Substantia nigra (tissue), 51 donors: ENCODE measurements at places on chromosomes 7 and 10.

DNA sequence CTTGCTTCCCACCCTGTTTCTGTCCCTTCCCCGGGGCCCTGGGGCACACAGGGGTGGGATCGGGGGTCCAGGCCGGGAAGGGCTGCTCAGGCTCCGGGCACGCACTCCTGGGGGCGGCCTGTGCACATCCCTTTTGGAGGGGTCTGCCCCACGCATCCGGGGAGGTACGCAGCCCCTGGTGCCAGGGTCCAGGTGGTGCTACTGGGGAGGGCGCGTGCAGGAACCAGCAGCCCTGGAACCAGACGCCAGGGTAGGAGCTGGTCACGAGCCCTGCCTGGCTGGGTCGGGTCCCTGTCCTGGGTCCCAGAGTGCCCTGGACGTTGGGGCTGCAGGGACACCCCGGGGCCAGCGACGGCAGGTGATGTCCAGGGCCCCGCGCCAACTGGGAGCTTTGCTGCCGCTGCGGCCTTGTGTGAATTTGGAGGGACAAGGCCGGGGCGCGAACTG is 53.4 kb downstream of the GLRX3 start:
- no peak for DNase-seq

GRCh38 chr10:76764177-76764576 is 873.4 kb downstream of the KCNMA1 start:
- DNase-seq: no peak

DNA sequence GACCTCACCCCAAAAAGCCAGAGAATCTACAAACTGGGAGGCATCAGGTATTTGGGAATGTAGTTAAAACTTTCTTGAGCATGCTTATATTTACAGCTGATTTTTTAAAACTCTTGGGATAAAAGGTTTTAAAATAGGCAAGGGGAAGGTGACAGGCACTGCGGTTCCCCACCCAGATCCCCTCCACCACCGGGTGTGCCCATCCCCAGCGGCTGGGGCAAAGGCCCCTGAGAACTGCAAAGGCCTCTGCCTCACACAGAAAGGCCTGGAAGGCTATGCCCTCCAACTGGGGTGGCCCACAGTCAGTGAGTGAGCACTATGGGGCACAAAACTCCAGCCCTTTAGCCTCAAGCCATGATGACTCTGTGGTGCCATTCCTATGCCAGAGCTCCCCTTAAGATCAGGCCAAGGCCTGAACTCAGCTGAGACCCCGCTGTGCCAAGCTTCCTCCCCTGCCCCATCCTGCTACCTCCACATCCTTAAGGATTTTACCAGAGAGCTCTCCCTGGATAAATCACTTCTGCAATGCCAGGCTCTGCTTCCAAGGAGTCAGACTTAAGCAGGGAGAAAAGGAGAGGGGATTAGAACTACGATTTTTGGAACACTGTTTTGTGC is 299.1 kb downstream of the GRID1 start:
- DNase-seq: no peak

GRCh38 chr10:1504940-1505339 is 232.4 kb downstream of the ADARB2 start:
- no peak for DNase-seq

DNA sequence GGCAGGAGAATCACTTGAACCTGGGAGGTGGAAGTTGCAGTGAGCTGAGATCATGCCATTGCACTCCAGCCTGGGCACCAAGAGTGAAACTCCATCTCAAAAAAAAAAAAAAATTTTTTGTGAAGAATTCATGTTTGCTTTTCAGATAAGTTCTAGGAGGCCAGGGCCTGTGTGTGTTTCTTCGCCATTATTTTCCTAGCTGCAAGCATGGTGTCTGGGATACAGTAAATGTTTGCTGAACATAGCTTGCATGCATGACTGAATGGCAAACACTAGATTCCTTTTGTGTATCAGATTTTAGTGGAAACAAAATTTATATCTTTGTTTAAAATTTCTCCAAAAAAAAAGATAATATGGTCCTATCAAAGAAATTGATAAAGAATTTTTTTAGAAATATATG is 9.7 kb upstream of the MACC1 start:
- no peak for DNase-seq

DNA sequence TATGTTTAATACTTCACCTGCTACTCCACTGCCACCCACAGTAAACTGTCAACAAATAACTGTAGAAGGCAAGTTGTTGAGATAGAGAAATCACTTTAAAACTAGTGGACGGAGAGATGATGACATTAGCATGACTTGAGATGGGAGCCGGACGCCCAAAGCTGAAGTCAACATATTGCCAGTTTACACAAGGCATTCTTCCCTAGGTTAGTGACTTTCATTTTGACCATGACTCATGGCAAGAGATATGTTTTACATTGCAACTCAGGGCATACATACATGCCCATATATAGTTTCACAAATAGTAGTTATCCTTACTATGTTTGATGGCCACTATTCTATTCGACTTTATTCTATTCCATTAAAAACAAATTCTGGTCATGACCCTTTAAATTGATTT is 296.6 kb downstream of the PLXNA4 start:
- no peak for DNase-seq

DNA sequence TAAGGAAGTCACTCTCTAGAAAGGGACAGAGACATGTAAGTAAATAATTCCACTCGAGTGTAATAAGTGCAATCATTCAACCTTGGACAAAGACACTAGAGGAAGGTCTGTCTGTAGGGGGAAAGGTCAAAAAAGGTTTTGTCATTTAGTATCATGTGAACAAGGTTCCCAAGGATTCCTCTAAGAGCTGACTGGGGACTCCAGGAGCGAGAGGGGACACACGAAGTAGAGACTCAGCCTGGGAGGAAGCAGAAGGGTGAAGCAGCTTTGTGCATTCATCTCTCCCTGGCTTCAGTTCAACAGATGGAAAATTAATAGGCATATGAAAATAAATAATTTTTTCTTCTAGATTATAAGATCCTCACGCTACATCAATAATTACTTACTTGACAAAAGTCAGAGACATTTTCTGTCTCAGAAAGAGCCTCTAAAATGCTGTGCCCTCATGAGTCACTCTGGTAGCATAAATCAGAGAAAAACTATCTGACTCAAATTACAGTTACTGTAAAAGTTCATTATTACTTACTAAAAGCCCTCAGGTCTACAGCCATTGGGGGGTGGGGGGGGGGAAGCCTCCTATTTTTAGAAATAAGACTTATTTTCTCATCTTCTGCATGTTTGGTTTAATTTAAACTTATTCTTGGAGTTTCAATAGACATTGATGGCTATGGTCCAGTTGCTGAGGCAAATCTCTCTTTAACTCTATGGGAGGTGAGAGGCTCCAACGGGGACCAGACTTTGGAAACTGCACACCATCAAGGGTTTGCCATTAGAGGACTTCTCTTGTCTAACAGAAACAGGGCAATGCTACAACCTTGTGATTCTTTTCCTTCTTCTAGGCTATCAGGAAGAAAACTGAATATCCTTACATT is 275.1 kb upstream of the KLF14 start:
- no peak for DNase-seq

DNA sequence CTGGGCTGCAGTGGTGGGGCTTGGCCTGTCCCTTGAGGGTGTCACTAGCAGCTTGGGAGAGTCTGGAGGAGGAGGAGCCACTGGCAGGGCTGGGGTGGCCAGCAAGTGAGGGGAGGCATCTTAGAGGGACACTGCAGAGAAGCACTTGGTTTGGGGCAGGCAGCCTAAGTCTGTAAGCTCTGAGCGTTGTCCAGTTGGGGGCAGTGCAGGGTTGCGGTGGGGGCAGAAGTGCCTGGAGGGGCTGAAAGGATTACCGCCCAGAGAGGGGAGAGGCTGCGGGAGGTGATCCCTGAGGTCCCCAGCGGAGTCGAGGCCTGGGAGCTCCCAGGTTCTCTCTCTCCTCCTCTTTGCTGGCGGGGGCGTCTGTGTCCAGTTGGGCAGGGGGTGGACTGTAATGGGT is 7.4 kb downstream of the ADCYAP1R1 start:
- DNase-seq: no peak

GRCh38 chr7:134060874-134061273 is 66.3 kb upstream of the LRGUK start:
- no peak for DNase-seq

DNA sequence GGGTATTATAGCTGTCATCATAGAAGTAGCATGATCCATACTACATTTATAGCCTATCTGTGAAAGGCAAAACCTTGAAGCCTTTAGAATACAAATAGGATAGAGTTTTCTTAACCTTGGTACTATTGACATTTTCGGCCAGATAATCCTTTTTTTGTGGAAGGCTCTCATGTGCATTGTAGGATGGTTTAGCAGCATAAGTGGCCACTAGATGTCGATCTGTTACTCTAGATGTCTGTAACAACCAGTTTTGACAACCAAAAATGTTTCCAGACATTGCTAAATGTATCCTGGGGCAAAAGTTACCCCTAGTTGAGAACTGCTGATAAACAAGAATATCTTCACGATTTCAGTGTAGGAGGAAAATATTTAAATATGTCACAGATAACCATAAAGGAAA is 319.4 kb upstream of the GALNT17 start:
- no peak for DNase-seq
